ENCODE measurements at places on chromosomes 12 and 14.

GRCh38 chr14:97010491-97011160 lies 213.4 kb downstream of the VRK1 start:
- DNase-seq: no peak
- H3K27ac ChIP-seq: no peak overlapping the region

GRCh38 chr12:58773986-58774385 lies 146.3 kb downstream of the LRIG3 start:
- no peaks in the 10 kb centered on the region for H3K27me3 ChIP-seq
- no peak overlapping the region for H3K4me3 ChIP-seq
- H3K36me3 ChIP-seq: no peaks in the 10 kb centered on the region
- H3K27ac ChIP-seq: no peak overlapping the region

DNA sequence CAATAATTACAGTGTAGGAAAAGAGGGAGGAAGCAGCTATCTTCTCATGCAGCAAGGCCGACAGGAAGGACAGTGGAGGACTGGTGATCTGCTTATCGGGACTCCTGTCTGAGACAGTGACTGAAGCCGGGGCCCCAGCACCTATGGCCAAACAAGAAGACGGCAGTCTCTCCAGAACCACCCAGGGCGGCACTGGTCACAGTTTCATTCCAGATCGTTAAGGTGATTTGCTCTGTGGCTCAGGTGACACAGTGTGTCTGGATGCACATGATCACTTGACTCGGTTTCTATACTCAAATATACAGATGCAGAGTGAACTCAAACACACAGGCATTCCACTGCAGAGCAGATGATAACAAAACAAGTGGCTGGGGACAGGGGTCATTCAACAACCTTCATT lies 52.1 kb upstream of the CORO1C start:
- DNase-seq: no peak
- no peak overlapping the region for H3K27ac ChIP-seq
- no peaks in the 10 kb centered on the region for H3K27me3 ChIP-seq
- peaks cover 17% of the 10 kb centered on the region for H3K36me3 ChIP-seq

GRCh38 chr14:24314377-24315193 lies 3.3 kb downstream of the LTB4R start:
- H3K27ac ChIP-seq: no peak overlapping the region
- peaks cover 51% of the 10 kb centered on the region for H3K4me1 ChIP-seq
- H3K36me3 ChIP-seq: no peaks in the 10 kb centered on the region
- no peak for DNase-seq
- H3K27me3 ChIP-seq: no peaks in the 10 kb centered on the region

GRCh38 chr12:113340061-113340460 lies 5.2 kb upstream of the SLC8B1 start:
- H3K27me3 ChIP-seq: no peaks in the 10 kb centered on the region
- no peak for DNase-seq
- H3K4me1 ChIP-seq: peaks cover 8% of the 10 kb centered on the region
- no peaks in the 10 kb centered on the region for H3K36me3 ChIP-seq

DNA sequence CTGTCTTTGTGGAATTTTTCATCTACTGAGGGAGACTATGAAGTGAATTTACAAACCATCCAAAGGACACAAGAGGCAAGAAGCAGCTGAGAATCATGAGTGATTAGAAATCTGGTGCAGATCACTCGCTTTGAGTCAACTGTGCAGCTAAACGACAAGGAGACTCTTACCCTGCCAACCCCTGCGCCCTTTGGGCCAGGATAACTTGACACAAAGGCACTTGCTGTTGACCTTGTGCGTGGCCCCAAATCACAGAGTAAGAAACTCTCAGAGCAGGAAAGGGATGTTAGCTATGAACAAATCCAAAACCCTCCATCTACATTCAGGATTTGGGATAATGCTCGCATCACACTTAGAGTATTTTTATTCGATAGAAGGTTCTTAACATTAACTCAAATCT lies 11.5 kb upstream of the PARP11 start:
- H3K4me3 ChIP-seq: no peak overlapping the region
- no peaks in the 10 kb centered on the region for H3K27me3 ChIP-seq
- DNase-seq: no peak
- H3K4me1 ChIP-seq: peaks cover 6% of the 10 kb centered on the region
- H3K27ac ChIP-seq: no peak overlapping the region

DNA sequence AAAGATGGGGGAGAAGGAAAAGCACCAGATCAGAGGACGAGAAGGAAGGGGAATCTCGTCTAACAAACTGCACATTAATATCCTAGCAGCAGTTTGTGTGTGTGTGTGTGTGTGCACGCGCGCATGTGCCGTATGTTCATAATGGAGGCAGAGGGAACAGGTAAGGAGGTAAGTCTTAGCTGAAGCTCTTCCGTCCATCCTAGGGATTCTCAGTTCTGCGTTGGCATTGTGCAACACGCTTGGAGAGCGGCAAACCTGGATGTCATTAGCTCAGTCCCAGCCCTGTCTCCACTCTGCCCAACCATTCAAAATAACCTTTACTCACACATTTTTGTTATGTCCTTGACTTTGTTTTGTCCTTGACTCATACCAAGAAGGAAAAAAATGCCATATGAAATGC lies 1.6 kb upstream of the C1R start:
- DNase-seq: no peak
- H3K27me3 ChIP-seq: no peaks in the 10 kb centered on the region

DNA sequence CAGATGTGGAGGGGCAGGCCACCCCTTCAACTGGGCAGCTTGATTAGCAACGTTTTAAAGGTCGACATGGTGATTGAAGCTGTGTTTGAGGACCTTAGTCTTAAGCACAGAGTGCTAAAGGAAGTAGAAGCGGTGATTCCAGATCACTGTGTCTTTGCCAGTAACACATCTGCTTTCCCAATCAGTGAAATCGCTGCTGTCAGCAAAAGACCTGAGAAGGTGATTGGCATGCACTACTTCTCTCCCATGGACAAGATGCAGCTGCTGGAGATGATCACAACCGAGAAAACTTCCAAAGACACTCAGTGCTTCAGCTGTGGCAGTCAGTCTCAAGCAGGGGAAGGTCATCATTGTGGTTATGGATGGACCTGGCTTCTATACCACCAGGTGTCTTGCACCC lies 23.9 kb upstream of the AICDA start:
- no peak overlapping the region for H3K4me3 ChIP-seq
- no peaks in the 10 kb centered on the region for H3K27me3 ChIP-seq
- no peaks in the 10 kb centered on the region for H3K36me3 ChIP-seq
- no peaks in the 10 kb centered on the region for H3K4me1 ChIP-seq

GRCh38 chr12:78725033-78725432 lies 139.5 kb upstream of the SYT1 start:
- no peak overlapping the region for H3K4me3 ChIP-seq
- no peaks in the 10 kb centered on the region for H3K27me3 ChIP-seq
- H3K4me1 ChIP-seq: no peaks in the 10 kb centered on the region
- DNase-seq: no peak
- no peak overlapping the region for H3K27ac ChIP-seq

Measured in CD4-positive, CD25-positive, alpha-beta regulatory T cell (primary cell).